ENCODE measurements at places on chromosomes 6 and 20. TPM values are rescaled to one million over a fixed set of nuclear protein-coding genes. Genes with fewer than 3 reads are reported as not detected.

Gene SEL1L2
- total RNA-seq, result 6.3 TPM

Gene NKAIN4
- total RNA-seq, result not detected

Gene NRSN1
- total RNA-seq, result not detected

Gene NMBR
- 0.45 TPM for total RNA-seq

Gene SLC22A2
- total RNA-seq, result 1.1 TPM

Gene MCHR2
- total RNA-seq, result not detected

DNA sequence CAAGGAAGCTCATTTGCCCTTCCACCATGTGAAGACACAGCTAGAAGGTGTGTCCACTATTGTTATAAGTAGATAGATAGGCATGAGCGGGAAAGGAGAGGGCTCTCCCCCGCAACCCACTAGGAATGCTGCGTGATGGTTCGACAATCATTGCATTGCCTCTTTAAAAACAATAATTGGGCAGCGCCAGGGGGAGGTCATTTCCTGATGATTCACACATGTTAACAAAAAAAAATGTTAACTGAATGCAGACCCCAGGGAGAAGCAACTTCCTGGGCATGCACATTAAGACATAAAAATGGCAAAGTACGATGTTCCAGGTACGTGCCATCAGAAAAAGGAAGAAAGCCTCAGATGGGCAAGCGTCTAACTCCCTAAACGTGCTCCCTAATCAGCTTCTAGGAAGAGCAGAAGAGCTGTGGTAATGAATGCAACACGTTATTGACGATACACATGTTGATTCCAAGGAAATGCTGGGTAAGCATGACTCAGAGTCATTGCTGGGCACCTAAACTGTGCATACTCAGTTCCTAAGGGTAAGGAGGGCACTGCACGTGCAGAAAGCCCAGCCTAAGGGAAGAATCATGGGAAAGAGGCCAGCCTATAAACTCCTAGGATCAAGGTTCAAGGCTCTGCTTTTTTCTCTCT is 113.7 kb downstream of the FAM217A start:
- no peaks in the 10 kb centered on the region for H3K36me3 ChIP-seq
- H3K4me3 ChIP-seq, result no peak overlapping the region
- no peaks in the 10 kb centered on the region for H3K27me3 ChIP-seq
- H3K27ac ChIP-seq, result no peak overlapping the region

DNA sequence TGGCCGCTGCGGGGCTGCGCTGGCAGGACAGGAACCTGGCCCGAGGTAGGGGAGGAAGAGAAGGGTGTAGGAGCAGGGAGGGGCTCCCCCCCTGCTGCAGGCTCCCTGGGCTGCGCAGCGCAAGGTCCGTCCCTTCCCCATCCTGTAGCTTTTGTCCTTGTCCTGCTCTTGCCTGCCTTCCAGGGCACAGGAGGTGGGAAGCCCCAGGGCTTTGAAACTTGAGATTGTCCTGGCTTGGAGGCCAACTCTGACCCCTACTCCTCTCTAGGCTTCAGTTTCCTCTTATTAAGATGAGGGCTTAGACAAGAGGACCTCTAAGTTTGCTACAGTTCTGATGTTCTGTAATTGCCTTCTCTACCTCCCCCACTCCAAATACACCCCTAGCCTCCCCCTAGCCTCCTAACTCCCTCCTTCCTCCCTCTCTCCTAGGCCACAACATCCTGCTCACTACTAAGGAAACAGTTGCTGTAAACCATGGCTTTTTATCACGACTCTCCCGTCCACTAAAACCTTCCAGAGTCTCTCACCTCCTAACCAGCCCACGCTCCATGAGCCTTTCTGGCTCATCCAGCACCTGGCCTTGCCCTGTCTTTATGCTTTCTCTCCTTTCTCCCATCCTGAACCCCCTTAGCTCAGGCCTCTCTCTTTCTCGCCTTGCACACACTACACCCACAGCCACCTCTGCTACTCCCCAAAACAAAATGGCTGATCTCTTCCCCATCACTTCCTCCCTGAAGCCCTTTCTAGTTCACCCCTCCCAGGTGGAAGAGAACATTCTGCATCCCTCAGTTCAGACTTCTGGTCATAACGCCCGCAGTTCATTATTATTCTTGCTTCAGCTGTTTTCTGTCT is 10.2 kb downstream of the UNC5CL start:
- H3K4me3 ChIP-seq, result peak overlapping the region; percentile 8
- DNase-seq, result no peak
- H3K4me1 ChIP-seq, result no peaks in the 10 kb centered on the region
- no peaks in the 10 kb centered on the region for H3K36me3 ChIP-seq

- no peak overlapping the region for H3K4me3 ChIP-seq
- no peaks in the 10 kb centered on the region for H3K4me1 ChIP-seq
- H3K27ac ChIP-seq, result no peak overlapping the region
- H3K36me3 ChIP-seq, result no peaks in the 10 kb centered on the region
- H3K27me3 ChIP-seq, result no peaks in the 10 kb centered on the region
Measured at GRCh38 chr6:101522254-101522653, 128.7 kb downstream of the GRIK2 start.

DNA sequence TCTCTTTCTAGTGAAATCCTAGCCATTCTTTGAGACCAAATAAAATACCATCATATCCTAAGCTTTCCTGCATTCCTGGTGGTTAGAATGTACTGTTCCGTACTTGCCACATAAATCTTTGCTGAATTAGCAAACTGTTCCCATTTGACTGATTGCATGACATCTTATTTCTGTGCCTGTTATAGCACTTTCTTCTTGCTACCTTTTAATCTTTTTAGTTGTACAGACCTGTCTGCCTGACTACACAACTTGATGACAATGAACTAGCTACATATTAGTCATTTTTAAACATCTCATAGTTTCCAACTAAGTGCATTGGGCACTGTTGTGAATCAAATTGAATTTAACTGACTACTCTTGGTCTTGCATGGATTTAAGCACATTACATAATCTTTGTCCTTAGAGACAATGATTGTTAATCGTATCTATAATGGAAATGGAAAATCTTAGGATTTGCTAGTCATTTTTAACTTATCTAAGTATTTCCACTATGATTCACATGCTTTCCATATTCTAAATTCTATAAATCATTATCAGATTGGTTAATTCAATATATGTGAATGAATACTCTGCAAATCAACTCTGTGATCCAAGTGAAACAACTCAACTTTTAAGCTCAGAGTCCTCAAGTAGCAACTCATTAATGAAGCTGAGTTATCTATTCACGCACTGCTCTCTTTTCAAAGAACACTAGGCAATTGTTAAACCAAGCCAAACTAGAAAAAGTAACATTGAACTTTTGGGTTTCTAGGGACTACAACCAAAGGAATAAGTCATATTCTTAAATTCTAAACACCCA is 109.0 kb downstream of the TNFRSF21 start:
- H3K4me3 ChIP-seq, result no peak overlapping the region
- no peaks in the 10 kb centered on the region for H3K4me1 ChIP-seq
- H3K27ac ChIP-seq, result no peak overlapping the region

- DNase-seq, result no peak
- H3K36me3 ChIP-seq, result no peaks in the 10 kb centered on the region
- no peaks in the 10 kb centered on the region for H3K27me3 ChIP-seq
- no peaks in the 10 kb centered on the region for H3K4me1 ChIP-seq
- no peak overlapping the region for H3K4me3 ChIP-seq
Measured at GRCh38 chr6:12776291-12776690, 59.7 kb downstream of the PHACTR1 start.

DNA sequence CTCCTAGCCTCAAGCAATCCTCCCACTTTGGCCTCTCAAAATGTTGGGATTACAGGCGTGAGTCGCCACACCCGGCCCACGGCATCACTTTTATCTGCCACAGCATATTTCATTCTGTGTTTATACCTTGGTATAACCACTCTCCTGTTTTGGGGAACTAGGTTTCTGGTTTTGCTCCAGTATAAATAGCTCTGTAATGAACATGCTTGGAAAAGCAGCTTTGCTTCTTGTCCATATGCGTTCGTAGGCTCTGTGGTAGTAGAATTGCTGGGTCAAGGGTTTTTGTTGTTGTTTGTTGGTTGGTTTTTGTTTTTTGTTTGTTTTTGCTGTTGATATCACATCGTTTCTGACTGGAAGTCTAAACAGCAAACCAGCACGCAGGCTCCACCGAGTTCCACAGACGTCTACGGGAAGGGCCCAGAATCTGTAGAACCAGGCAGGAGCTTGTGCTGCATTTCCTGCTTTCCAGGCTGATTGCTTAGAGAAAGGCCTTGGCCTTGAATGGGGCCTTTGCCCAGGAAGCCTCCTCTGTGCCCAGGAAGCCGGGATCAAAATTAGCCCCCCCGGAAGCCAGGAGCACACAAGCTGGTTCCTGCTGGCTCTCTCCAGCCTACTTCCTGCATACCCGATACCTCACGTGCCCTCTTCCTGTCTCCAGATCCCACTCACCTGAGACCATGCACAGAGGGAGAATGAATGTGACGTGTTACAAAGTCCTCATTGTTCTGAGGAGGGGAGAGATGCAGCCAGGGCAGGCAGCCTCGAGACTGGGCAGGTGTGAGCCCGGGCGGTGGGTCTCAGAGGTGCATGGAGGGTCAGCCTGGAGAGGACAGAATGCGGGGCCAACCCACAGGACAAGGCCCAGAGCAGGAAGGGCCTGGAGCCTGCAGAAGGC is 34.7 kb downstream of the AAR2 start:
- no peaks in the 10 kb centered on the region for H3K36me3 ChIP-seq
- no peaks in the 10 kb centered on the region for H3K4me1 ChIP-seq
- no peaks in the 10 kb centered on the region for H3K27me3 ChIP-seq
- H3K27ac ChIP-seq, result no peak overlapping the region
- H3K4me3 ChIP-seq, result no peak overlapping the region

- H3K27me3 ChIP-seq, result no peaks in the 10 kb centered on the region
- H3K4me3 ChIP-seq, result no peak overlapping the region
- H3K36me3 ChIP-seq, result no peaks in the 10 kb centered on the region
- no peaks in the 10 kb centered on the region for H3K4me1 ChIP-seq
Measured at GRCh38 chr6:161300823-161301222, 27.0 kb upstream of the AGPAT4 start.

DNA sequence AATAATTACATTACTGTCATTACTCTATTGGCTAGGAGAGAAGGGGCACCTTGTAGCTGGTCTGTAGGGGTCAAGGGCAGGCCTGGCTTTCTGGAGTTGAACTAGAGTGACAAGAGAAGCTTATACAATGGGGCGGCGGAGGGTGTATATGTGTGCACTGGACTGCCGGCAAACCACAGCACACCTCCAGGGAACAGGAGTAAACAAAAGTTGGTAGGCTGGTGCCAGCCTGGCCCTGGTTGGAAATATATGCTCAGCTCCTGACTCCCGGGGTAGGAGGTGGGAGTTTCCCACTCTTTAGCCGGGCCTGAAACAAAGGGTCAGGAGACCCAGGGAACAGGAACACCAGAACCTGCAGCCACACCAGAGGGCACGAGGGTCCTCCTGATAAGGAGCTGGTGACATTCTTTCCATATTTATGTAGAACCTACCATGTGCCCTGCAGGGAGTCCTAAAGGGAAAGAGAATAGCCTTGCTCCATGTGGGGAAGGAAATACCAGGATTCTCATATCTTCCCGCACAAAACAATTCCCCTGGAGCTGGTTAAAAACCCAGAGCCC is 5.1 kb downstream of the C6orf132 start:
- no peak for DNase-seq
- H3K4me3 ChIP-seq, result no peak overlapping the region
- no peak overlapping the region for H3K27ac ChIP-seq
- H3K4me1 ChIP-seq, result no peaks in the 10 kb centered on the region
- H3K27me3 ChIP-seq, result no peaks in the 10 kb centered on the region
- no peaks in the 10 kb centered on the region for H3K36me3 ChIP-seq
